Lung microvascular endothelial cell (primary cell): ENCODE measurements at places on chromosomes 16 and 17. TPM values are rescaled to one million over a fixed set of nuclear protein-coding genes. Genes with fewer than 3 reads are reported as not detected.

GRCh38 chr17:51610834-51611233, 350.5 kb downstream of the UTP18 start:
- no peak for DNase-seq

- DNase-seq: no peak
Observed at GRCh38 chr17:68591583-68591982, 9.6 kb downstream of the FAM20A start.

DNA sequence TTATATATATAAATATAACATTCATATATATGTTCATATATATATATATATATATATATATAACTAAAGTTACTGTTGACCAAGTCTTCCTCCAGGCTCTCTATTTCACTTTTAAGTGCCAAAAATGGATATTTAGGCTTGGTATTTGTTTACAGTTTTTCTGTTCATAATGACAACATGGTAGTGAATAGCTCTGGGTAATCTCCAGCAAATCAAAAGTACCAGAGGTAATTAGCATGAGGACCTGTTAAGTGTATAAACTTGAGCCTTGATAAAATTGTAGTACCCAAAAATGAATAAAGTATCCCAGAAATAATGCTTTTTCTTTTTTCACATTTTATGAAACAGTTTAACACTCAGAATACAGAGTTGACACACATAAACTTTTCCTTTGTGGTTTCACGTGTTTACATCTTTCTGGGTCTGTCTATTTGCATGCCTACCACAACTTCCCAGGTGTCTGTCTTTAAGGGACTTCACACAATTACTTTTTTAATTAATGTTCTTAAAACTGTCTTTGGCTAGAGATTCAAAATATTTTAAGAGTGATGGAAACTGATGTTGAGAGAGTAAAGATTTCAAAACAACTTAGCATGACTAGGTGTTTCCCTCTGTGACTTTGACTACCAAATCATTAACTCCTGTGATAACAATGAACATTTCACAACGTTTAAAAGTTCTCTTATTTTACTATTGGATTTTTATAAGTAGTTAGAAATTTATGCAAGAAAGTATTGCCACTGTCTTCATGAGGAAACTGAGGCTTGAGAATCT, 47.9 kb downstream of the RABEP1 start:
- DNase-seq: no peak

GRCh38 chr17:36527621-36528250, 6.9 kb downstream of the MYO19 start:
- DNase-seq: no peak

- peak; percentile 85 for DNase-seq
Observed at GRCh38 chr16:81940781-81941560, 70.3 kb downstream of the SDR42E1 start.

DNA sequence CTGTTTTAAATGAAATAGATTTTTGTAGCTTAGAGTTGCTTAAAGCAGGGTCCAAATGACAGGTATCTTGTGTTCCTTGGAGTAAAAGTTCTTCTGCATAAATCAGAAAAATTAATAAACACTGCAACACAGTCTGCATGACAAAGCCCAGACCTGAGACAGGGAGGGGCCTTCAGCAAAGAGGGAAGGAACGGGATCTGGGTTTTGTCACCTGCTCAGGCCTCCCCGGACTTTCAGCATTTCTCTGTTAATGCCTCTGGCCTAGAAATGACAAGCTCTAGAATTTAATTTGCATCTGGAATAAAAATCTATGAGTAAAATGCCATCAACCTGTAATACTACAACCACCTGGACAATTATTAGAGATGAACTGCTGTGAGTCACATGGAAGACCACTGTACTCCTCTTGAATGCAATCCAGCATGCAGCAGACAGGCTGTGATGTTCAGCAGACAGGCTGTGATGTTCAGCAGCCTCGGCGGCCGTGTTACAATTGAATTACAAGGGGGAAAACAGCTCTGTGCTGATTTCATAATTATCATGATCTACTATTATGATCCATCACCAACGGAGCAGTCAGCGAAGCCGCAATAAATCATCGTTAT, 170.2 kb downstream of the TOX3 start:
- DNase-seq: no peak

The IGF2BP1 gene
- total RNA-seq: 0.20 and 0.65 TPM in 2 replicates

The TPSG1 gene
- total RNA-seq: not detected in 2 replicates

The ITGAL gene
- total RNA-seq: not detected in 2 replicates
